ENCODE measurements at places on chromosomes 12 and 14.

DNA sequence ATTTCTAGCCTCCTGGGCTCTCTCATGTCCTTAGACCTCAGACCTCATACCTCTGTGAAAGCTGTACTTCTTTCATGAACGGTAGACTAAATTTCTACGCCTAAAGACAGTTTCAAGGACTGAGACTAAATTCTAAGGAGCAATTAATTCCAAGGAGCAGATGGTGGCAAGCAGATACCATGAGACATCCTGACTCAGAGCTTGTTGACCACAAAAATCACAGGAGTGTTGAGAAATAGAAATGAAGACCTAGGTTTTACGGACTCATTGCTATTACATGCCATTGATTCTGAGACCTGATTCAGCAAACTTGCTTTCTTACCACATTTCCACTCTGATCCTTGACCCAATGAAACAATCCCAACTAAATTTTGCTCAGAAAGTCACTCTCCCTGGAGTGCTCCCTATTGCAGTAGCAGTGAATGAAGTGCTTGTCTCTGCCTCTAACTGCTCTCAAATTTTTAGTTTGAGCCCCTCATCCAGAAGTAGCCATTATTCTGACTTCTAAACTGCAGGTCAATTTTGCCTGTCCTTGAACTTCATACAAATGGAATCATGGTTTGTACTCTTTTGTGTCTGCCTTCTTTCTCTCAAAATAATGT is 52.0 kb downstream of the PEX5 start:
- no peak for DNase-seq

DNA sequence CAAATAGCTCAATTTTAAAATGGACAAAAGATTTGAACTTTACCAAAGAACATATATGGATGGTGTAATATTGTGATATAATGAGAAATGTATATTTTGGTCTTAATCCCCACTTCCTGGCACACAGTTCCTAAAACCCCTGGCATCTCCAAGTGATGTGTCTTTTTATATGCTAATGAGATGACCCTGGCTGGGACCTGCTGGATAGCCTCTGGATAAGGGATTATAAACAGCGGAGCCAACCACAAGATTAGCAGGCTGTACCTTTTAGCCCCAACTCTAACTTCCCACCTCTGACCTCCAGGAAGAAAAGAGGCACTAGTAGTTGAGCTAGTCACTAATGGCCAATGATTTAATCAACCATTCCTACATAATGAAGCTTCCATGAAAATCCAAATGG is 130.0 kb downstream of the DPF3 start:
- DNase-seq: no peak

DNA sequence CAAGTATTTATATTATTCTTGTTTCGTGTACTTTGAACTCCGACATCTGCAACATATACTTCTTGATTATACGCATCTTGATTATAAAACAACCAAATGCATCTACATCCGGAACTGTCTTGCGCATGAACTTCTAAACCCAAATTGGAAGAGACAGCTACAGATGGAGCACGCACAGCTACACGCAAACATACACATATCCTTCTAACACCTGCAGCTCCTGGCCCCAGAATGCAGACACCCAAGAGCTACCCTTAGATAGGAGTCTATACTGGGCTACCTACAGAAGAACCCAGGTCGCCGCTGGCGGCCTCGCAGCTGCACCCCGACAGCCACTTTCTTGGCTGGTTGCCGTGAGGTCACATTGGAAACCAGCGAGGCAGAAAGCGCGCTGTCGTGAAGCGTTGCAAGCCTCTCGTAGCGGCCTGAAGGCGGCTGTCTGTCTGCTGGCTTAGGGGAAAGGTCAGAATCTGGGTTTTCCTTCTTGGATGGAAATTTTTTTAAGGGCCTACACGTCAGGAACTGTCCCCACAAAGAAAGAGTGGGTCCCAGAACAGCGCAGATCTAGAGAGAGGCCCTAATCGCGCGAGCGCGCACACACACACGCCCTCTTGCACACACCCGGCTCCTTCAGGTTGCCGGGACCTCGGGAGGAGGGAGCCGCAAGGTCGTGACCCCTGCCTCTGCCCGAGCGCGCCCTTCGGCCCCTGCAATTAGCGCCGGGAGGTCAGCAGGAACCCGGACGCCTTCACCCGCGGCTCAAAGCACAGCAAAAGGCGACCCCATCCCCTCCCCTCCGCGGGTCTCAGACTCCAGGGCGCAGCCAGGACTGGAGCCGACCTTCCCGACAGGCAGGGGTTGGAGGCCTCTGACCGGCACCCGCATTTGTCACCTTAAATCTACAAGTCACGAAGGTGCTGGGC is 17.0 kb downstream of the TBX3 start:
- no peak for DNase-seq

GRCh38 chr12:14290951-14291350 is 74.5 kb upstream of the ATF7IP start:
- no peak for DNase-seq

DNA sequence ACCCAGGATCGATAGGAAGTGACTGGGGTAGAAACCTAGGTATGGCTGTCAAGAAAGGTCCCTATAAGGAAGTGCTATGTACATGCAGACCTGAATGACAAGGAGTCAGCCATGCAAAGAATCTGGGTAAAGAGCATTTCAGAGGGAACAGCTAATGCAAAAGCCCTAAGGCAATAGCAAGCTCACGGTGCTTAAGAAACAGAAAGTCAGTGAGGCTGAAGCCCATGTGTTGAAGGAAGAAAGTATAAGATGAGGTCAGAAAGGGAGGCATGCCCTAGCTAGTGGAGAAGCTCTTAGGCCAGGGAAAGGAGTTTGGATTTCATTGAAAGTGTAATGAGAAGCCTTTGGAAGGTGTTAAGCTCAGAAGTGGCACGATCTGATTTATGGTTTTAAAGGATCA is 6.0 kb upstream of the ADCY6 start:
- no peak for DNase-seq

- no peak for DNase-seq
These were observed 24.8 kb upstream of the DBX2 start for GRCh38 chr12:45075587-45076282.
